LoVo (cell line): ENCODE measurements at places on chromosomes 2 and 18.

GRCh38 chr2:12261986-12262680 is 454.6 kb upstream of the TRIB2 start:
- no peak for DNase-seq

DNA sequence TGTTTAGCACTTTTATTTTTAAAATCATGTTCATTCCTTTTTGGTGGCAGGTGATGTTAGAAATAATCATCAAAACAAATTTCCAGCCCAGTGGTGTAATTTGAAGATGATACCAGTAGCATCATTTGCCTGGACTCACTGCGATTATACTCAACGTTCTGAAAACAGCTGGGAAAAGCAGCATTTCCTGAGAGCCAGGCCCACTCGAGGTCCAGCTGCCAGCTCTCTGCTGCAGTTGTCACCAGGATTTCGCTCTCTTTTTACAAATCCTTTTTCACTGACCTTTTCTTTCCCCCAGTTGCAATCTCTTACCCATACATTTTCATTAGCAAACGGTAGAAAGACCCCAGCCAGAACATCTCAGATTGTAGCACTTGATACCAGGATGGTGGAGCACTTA is 110.6 kb upstream of the LYPD1 start:
- no peak for DNase-seq

GRCh38 chr2:10242998-10243925 is 59.4 kb upstream of the HPCAL1 start:
- DNase-seq = no peak

GRCh38 chr2:104868505-104868866 is 14.6 kb downstream of the POU3F3 start:
- DNase-seq = no peak

DNA sequence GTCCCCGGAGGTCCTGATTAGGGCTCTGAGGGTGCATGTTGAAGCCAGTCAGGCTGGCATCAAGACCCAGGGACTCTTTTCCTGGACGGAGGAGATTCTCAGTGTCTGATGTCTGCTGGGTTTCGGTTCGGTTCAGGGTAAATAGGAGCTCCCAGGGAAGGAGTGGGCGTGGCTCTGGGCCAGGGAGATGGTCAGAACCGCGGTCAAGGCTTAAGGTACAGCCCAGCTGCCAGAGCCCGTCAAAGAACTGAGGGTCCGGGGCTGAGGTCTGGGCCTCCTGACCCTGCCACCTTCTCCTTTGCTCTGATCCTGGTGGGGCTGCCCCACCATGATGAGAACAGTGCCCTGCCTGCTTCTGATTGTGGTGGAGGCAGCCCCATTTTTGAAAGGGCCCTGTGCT is 39.8 kb downstream of the LPIN1 start:
- no peak for DNase-seq

GRCh38 chr2:27715318-27716210 is 51.9 kb downstream of the SLC4A1AP start:
- no peak for DNase-seq

DNA sequence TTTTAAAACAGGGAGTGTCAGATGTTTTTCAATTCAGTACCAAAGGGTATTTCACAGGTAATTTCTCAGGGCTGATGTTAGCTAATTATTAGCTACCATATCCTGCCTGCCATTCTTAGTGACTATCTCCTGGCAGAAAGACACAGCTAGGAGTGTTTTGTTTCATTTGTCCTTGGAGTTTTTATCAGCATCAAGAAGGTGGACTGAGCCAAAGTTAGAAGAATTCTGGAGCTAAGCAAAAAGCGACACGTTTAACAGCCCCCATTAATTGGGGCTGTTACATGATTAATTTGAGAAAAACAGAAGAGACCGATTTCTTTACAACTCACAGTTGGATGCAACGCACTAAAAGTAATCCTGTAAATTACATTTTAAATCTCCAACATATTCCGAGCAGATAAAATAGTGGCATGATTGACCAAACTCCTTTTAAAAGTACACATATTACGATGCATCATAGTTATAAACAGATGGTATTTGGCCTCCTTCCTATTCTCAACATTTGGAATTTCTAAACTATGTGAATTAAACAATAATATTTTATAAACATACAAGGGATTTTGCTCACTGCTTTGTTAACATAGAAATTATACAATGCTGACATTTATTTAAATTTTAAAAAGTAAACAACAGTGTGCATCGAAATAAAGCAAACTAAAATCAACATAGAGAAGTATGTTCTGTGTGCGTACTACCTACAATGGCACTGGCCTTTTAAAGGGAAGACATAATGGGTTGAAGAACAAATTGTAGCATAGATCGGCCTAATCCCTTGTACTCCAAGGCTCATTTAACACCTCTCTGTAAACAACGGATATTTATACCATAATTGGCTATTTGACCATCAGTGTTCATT is 585.1 kb downstream of the ZEB2 start:
- no peak for DNase-seq

DNA sequence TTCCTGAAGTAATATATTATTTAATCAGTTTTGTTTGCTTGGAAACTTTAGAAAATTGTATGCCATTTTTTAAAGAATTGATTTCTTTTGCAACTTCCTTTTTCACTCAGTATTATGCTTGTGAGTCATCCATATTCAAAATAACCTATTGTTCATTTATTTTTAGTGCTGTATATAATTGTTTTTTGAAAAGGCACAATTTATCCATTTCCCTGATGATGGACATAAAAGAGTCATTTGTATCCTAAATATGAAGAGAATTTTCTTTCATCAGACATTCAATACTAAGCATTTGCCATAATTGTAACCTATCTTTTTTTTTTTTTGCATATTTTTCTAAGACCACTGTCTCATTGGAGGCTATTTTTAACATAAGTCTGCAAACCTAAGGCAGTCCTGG is 134.1 kb upstream of the SERPINE2 start:
- no peak for DNase-seq

- no peak for DNase-seq
Measured at GRCh38 chr2:133498662-133499585, 69.3 kb downstream of the NCKAP5 start.

DNA sequence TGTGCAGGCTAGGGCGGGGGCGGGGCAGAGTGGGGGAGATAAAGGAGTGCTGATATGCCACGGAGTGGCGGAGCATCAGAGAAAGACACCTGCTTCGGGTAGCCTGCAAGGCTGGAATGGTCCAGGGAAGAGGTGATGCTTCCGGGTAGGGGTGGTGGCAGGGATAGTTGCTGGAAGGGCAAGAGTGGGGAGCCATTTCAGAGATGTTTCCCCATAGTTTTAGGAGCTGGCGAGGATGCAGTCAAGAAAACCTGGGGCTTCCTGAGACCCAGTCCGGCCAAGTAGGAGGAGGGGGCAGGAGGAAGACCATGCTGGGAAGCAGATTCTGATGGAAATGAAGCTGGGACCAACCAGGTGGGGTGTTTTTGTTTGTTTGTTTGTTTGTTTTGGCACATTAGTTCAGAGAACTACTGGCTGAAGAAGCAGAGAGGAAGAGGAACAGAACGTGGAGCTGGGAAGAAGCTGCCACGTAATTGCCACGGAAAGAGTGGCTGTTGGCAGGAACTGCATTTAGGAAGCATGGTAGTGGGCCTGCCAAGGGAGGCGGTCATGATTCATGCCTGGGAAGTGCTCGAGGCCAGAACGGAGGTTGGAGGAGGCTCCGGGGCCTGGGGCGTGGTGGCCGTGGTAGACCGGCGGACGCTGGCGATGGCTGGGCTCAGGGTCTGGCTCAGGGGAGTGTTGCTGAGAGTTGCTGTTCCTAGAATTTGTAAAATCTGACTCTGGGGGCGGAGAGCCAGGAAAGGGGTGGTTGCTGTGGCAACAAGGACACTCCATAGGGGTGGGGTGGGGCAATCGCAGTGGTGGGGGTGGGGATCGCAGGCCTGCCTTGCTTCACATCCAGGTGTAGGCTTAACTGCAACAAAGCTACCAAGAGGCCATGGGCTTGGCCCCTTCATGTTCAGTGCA is 8.6 kb upstream of the INPP5D start:
- DNase-seq = no peak
